G401 (cell line): ENCODE measurements at places on chromosomes 2 and 18.
A peak's percentile ranks its signal among the peaks of the same experiment; 100 is the strongest.

- no peak for DNase-seq
Measured at GRCh38 chr2:209141142-209141541, 282.7 kb upstream of the MAP2 start.

DNA sequence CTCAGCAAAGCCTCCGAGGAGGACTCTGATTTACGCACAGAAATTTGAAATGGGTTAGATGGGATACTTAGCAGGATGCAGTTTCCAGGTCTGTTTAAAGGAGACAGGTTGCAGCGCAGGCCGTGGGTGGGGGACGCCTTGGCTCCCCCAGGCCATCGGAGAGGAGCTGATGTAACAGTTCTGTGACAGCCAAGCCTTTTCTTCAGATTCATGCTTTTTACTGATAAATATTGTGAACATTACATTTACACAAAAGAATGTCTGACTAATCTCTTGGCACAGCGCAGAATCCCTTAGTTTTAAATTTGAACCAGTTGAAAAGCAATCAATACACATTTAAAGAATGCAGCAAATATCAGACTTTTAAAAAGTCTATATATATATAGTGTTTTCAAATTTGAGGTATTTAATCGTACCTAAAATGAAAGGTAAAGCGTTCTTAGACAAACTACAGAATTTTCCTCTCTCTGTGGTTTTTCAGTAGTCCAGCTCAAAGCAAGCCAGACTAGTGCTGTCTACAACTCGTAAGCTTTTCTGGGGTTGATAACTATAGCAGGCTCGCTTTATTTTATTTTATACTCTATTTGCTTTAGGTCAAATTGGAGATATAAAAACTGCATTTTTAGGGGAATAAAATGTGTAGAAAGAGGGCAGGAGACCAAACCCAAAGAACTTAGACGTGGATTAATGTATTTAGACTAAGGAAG, 221.9 kb downstream of the PIEZO2 start:
- no peak for DNase-seq

- no peak for DNase-seq
Measured at GRCh38 chr2:71736091-71736861, 282.9 kb downstream of the DYSF start.

GRCh38 chr2:64493788-64494187, 30.3 kb upstream of the AFTPH start:
- DNase-seq, result no peak

GRCh38 chr2:8568543-8569302, 113.1 kb upstream of the ID2 start:
- DNase-seq, result no peak

GRCh38 chr2:108423067-108423466, 25.9 kb upstream of the GCC2 start:
- no peak for DNase-seq

- no peak for DNase-seq
Measured at GRCh38 chr18:8754995-8755960, 49.9 kb downstream of the MTCL1 start.

DNA sequence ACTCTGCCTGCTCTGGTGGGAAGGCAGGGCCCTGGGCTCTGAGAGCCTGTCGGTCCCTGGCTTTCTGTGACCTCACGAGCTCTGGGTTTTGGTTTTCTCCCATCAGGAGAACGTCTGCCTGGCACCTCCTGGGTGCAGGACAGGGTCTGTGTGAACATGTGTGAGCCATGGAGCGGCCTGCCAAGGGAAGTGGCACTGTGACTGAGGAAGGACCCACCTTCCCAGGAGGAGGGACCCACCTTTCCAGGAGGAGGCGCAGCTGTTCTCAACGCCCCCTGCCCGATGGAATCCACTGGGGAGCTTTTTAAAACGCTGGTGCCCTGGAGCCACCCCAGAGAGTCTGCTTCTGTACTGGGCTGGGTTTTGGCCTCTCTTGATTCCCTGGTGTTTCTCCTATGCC, 168.7 kb downstream of the GLI2 start:
- DNase-seq, result no peak

GRCh38 chr2:73069855-73070642, 1.5 kb downstream of the SFXN5 start:
- peak; percentile 49 for DNase-seq

- DNase-seq, result no peak
Measured at GRCh38 chr2:233140077-233140585, 80.0 kb downstream of the INPP5D start.

GRCh38 chr2:159124441-159124911, 156.0 kb downstream of the TANC1 start:
- DNase-seq, result no peak

DNA sequence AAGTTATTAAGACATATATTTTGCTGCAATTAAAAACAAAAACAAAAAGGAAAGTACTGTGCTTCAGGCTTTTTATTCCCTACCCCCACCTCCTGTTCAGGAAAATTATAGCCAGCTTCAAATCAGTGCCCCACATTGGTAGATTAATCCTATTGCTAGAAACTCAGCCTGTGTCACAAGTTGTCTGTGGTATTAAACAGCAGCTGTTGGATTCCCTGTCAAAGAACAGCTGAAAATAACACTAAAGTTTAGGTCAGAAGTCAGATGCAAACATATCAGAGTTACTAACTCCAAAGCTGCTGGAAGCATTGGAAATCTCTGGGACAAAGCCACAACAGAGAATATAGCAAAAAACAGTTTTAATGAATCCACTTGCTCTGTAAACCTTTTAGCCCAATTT, 818 bp upstream of the CCDC141 start:
- DNase-seq, result no peak

- no peak for DNase-seq
Measured at GRCh38 chr2:159773886-159774285, 24.1 kb downstream of the CD302 start.

GRCh38 chr2:112795774-112796173, 11.5 kb upstream of the IL1A start:
- DNase-seq, result no peak

- DNase-seq, result no peak
Measured at GRCh38 chr2:160657196-160657595, 163.6 kb upstream of the RBMS1 start.

GRCh38 chr18:57775937-57776336, 27.2 kb downstream of the ATP8B1 start:
- DNase-seq, result no peak

DNA sequence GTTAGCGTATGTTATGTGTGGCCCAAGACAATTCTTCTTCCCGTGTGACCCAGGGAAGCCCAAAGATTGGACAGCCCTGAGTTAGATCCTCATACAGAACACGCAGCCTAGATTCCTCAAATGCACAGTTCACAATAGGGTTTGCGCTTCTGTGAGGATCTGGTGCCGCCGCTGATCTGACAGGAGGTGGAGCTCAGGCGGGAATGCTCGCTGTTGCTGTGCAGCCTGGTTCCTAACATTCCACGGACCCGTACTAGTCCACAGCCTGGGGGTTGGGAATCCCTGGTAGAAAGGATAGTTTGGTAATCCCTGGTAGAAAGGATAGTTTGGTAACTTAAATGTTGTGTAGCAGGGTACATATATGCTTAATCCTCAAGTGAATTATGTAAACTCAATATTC, 27.0 kb downstream of the MAPRE3 start:
- DNase-seq, result no peak

GRCh38 chr18:63262369-63263335, 56.9 kb downstream of the BCL2 start:
- peak; percentile 18 for DNase-seq

- DNase-seq, result no peak
Measured at GRCh38 chr2:43218702-43219382, 7.6 kb downstream of the ZFP36L2 start.

DNA sequence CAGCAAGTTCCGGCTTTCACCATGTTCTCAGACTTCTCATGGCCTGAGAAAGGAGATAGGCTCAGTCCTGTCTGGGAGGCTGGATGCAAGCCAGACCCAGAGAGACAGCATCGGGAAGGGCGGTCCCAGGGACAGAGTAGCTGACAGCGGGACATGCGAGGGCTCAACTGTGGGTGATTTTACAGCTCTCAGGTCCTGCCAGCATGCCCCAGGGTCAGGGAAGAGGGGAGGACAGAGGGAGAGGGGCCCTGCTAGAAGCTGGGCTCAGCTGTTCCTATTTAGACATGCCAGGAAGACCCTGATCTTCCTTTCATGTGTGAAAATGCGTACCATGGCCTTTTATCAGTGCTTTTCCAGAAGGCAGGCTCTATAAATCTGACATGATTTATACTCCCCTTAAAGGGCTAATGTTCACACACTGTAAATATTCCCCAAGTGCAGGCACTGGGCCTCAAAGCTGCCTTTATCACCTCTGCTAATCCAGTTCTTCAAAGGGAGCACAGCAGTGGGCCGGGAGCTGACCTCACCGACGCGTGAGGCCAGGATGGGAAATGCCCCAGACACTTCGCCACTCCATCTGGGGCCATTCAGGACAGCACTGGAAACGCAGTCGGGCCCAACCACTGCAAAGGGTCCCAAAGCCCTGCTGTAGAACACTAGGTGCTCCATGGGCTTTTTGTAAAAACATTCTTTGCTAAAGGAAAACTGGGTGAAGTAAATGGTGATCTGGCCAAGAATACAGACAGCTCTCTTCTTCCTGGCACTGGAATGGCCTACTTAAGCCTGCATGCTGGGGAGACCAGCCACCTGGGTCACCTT, 96.1 kb upstream of the LMAN1 start:
- peak; percentile 19 for DNase-seq

DNA sequence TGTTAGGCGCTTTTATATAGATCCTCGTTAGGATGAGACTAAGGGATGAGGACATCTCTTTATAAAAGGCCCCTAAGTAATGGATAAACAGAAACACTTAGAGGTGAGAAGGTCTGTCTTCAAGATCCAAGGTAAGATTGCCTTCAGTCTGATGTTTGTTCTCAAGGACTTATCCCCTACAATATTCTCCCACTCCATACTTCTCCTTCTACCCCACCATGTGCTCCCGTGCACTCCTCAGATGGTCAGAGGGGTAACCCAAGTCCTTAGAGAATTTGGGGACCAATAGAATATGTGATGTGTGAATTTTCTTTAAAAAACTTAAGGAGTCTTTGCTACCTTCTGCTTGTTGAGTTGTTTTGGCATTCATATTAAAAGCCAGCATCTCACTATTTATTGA, 23.1 kb downstream of the FOSL2 start:
- no peak for DNase-seq

DNA sequence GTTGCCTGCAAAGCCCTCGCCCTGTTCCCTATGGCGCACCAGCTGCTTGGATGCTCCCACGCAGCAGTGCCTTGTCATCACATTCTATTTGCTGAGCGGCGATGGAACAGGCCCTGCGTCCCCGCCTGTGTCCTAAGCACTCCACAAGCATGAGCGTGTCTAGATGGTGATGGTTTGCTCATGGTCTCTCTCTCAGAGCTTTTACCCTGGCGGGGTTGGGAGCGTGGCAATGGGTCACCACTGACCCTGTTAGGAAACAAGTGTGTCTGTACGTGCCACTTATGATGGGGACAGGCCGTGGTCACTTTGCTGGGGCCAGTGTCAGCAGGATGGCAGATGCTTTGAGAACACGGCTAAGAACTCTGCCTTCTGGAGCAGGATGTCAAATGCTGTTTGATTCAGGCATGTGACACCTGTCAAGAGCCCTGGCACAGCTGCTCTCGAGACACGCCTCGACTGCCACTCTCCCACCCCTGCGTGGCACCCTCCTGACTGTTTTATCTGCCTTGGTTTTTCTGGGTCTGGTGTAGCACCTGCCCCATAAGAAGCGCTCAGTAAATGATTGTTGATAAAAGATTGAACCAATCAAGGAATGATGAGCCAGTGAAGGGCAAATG, 44.2 kb downstream of the RRM2 start:
- DNase-seq, result no peak

DNA sequence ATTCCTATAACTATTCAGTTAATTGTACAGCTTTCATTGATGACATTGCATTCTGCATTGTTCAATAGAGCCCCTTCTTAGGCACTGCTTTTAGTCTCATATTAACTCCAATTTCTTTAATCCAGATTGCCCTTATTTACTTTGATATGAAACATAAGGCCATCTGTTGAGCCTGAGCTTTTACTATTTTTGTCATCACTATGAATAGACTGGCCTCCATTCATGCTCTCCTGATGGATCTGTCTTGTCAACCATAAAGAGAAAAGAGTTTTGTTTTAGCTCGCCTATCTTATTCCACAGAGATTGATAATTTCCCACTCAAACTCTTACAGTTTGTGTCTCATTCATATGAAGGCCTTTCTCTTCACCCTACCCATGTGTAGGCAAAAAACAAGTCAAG, 159.2 kb upstream of the DTNA start:
- DNase-seq, result peak; percentile 91

GRCh38 chr2:239934571-239935171, 90.5 kb downstream of the NDUFA10 start:
- DNase-seq, result peak; percentile 79

DNA sequence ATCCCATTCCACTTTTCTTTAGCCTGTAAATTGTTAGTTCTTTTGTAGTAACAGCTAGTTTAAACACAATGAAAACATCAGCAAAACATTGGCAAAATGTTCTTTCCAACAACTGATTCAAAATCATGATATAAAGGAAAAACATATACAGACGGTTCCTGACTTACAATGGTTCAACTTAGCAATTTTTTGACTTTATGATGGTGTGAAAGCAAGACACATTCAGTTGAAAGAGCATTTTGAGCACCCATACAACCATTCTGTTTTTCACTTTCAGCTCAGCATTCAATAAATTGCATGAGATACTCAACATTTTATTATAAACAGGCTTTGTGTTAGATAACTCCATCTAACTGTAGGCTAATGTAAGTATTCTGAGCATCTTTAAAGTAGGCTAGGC, 185.1 kb downstream of the NOL4 start:
- no peak for DNase-seq

DNA sequence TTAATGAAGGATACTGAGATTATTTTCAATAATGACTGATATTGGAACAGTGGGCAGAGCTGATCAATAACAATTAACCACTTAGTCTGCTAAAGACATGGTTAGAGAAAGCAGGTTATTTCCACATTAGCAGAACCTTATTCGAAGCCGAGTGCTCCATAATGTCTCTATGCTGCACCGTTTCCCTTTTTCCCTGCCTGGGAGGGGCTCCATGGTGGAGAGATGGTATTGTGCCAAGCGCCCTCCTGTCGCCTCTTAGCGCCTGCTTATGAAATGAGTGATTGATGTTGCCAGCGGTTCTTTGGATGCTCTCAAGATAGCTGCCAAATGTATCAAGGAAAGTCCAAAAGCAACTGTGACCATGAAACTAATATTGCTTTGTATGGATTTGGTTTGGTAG, 34.6 kb upstream of the INSIG2 start:
- no peak for DNase-seq

DNA sequence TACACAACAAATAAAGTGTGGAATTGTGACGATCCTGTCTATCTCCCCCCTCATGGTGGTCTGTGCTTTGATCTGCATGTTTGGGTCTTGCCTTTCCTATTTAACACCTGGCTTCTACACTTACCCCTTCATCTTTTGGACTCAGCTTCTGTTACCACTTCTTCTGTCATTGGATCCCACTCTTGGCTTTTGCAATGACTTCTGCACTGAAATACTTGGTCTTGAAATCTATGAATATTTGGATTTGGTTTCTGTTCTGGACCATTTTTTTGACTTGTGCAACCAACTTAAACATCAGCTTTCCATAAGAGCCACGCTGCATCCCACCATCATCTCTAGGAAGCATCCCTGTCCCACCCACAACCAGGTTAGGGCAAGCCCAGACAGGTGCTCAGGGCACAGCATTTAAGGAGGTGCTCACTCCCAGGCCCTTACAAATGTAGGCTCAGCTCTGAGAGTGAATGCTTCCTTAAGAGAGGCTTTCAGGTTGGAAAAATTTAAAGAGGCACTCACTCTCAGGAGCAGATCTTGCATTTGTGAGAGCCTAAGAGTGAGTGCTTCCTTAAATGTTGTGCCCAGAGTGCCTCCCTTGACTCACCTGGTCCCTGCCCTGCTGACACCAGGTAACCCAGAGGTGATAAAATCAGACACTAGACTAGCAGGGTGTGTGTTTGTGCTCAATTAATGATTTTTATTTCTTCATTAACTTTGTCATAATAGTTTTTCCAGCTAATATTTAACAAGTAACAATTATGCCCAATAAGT, 124.5 kb upstream of the SH3BP4 start:
- DNase-seq, result no peak
